ENCODE measurements at places on chromosomes 1 and 21.

DNA sequence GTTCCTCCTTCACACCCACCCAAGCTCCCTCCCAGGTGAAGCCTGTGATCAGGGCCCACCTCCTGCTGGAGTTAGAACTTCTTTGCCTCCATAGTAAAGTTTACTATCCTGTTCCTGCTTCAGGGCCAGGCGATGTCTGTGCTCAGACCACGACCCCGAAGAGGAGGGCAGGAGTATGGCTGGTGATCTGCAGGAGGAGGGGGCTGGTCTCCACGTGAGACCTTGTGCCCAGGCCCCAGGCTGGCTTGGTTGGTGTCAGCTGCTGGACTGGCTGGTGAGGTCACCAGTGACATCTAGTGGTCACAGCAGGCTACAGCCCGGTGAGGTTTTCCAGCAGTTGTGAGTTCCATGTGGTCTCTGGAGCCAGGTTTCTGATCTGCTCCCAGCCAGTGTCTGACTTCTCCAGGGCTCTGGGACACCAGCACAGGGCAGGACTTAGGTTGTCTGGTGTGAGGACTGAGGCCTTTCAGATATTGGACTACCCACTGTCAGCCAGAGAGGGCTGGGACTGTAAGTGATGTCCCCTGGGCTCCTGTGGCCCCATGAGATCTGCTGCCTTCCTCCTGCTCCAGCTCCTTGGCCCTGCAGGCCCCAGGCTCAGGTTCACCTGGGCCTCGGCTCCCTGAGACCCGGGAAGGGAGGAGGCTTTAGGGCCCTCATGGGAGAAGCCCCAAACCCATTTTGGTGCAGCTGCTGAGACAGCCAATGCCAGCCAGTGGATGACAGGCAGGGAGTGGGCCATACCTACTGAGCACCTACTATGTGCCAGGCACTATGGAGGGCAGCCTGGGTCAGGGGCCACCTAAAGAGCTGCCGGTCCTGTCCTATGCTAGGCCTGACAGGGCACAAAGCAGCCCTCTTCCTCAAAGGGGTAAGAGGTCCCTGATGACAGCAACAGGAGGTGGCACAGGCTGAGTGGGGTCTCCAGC, 6.0 kb upstream of the UBL4B start:
- no peak for DNase-seq

- DNase-seq: no peak
Measured at GRCh38 chr1:45785583-45785982, 17.8 kb upstream of the MAST2 start.

DNA sequence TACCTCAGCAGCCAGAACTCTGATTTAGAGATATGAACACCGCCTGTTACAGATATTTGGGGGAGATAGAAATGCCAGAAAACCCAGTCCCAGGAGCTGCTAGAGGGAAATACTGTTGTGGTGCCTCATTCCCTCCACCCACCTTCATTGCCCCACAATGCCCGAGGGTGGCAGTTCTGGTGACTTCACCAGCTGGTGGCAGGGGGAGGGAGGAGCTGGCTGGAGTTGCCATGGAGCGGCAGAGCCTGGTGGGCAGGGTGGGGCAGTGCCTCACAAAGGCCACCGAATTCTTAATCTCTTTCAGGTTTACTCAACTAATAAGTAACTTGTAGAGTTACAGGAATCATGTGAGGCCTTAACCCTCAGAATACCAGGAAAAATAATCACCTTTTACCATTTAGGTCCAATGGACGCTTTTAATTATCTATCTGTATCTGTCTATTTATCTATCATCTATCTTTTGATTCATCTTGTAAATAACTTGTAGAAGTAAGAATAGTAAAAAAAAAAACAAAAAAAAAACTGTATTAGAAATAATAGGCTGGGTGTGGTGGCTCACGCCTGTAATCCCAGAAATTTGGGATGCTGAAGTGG, 11.7 kb upstream of the S100A11 start:
- DNase-seq: no peak

DNA sequence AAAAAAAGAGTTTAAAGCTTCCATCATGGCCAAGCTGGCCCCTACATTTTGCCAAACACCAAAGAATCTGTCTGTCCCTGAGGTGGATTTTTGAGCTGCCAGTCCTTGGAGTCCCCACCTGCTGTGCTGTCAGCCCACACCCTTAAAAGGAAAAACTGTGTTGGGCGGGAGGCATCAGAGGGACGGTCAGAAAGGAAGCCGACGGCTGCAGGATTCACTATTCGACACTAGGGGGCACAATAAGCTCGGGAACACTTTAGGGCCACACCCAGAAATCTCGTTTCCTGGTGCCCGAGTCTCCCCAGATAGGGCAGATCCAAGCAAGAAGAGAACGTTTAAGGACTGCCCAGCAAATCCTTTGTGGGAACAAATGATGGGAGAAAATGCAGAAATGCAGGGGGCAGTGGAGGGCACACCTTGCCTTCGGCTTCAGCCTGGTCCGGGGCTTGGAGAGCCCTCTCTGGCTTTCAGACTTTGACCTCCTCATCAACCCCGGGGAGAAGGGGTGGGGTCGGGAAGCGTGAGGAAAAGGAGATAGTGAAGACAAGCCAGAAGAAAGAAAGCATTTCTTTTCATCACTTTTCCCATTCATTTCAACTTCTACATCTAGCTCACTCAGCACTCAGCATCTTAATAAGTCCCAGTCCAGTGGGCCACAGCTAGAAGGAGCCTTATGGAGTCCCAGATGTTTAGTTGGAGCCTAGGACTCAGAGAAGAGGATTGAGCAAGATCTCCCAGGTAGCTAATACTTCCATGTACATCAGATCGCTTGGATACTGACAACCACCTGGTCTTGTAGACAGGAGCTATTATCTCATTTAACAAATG, 5.0 kb upstream of the CTTNBP2NL start:
- peak; percentile 54 for DNase-seq

GRCh38 chr1:23188434-23188884, 19.8 kb upstream of the LUZP1 start:
- DNase-seq: no peak

DNA sequence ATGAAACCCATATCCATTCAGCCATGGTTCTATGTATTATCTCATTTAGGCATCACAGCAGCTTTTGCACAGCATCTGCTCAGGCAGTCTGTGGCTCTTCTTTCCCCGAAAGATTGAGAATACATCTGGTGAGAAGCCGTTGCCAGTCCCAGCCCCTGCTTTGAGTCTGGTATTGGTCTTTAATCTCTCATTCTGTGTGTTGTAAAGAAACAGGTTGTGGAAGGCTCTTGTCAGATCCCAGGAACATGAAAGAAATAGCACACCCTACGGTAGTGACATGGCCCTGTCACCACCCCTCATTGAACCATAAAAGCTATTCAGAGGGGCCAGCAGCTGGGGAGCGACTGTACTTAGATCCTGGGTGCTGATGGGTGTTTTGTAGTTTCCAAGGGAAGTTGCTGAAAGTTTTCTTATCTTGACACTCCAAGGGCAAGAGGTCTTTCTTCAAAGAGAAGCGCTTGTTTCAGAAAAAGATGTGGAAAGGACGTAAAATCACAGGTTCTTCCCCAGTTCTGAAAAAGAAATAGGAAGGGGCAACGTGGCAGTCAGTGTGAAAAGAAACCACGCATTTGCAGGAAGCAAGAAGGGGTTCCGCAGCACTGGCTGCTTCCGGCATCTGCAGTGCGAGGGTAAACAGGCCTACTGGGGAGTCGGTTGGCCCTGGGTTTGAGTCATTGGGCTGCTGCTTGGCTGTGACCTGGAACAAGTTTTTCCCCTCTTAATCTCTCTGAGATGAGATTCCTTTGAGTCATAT, 145.0 kb downstream of the DHRS3 start:
- peak; percentile 28 for DNase-seq

GRCh38 chr1:226627924-226628611, 79.5 kb downstream of the STUM start:
- no peak for DNase-seq

- DNase-seq: no peak
Measured at GRCh38 chr1:207134581-207134980, 30.5 kb downstream of the C4BPA start.

DNA sequence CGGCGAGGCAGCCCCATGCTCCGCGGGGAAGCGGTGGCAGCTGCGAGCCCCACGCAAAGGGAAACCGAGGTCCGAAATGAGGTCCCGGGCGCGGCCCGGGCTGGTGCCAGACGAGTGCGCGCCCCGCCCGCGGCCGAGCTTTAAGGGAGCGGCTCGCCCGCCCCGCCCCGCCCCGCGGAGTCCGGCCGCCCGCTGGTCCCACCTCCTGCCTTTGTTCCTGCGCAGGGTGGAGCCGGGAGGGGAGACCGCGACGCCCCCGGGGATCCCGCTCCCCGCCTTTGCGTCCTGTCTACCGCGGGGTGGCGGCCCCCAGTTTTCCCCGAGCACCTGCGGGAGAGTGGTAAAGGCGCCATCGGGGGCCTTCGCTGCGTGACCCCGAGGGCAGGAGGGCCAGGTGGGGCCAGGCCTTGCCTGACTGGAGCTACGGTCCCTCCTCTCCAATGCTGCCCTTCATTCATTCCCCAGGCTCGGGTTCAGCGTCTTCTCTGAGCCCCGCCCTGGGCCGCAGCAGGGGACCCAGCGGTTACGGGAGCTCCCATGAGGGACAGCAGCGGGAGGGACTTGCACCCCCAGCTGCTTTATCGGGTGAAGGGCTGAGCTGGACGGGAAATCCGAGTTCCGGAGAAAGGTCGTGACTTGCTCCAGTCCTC, at the start of gene HES2:
HES2 (minus strand) TSS at position 116 of the 650 bp plus-strand sequence; CDS start at position 17, 99 bp downstream.
- DNase-seq: no peak

GRCh38 chr1:171999756-172000155, 158.5 kb downstream of the DNM3 start:
- DNase-seq: no peak

- no peak for DNase-seq
Measured at GRCh38 chr1:15736038-15736891, at the start of gene SLC25A34. SLC25A34 (plus strand) TSS chr1:15736258; CDS start chr1:15736486, 228 bp downstream.

DNA sequence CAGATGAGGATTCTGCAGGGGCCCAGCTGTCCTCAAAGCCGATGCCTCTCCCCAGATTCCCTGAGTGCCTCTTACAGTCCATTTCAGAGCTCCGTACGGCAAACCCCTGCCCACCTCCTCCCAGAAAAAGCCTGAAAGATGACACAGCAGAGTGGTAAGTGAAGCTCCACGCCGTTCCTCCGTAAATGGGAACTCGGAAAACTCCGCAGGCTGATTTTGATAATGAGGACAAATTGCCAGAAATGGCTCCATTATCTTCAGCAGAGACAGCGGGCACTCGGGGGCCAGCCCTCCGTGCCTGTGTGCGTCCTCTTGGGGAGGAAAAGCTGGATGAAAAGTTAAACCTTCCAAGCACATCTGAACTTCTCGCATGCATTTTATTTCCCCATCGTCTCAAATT, 81.1 kb downstream of the NPHP4 start:
- no peak for DNase-seq

DNA sequence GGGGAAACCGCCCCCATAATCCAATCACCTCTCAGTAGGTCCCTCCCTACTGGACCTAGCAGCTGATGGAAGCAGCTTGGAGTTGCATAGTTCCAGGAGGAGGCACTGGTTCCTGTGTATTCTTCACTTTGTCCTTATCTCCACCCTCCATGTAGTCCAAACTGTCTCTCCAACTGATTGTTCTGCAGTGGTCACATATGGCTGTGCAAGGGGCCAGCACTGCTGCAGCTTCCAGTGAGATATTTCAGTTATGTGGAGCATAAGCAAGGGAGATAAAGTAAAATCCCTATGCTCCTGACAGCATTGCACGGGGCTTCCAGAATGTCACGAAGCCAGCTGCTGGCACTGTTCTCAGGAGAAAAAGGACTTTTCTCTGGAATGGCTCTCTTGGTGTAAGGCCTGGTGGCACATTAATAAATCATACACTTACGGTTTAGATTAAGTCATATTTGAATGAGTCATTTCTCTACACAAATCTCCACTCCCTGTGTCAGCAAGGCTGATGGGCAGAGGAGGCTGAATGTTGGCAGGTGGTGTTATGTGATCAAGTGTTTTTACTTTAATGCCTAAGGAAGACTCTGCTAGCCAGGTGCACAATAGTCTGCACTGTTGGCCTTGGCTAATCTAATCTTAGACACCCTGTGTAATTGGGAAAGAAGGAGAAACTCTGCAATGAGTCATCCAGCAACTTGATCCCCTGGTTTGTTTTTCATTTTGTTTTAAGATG, 93.4 kb downstream of the KCNK1 start:
- no peak for DNase-seq

- DNase-seq: no peak
Measured at GRCh38 chr1:204782118-204782700, 88.5 kb upstream of the NFASC start.

DNA sequence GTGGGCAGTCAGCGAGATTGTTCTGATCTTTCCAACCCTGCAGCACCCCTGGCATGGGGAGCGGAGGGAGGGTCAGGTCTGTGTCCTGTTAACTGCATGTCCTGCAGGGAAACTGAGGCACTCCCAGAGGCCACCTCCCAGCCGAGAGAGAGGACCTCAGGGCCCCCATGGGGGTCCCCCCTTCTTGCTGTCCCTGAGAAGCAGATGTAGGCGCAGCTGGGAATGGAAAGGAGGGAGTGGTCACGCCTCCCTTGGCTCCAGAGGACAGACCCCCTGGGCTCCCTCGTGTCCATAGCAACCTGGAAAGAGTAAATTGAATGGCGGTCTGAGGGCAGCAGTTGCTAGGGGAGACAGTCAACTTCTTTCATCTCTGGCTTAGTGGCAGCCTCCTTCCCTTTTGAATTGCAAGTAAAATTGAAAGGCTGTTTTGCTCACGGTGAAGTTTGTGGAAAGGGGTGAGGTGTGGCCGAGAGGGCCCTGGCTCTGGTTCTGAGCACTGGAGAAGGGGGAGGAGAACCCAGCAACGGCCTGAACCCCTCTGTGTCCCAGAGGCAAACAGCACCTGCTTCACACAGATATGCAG, 4.9 kb downstream of the CROCC start:
- DNase-seq: no peak

- no peak for DNase-seq
Measured at GRCh38 chr1:56468518-56468917, 110.8 kb downstream of the PLPP3 start.

DNA sequence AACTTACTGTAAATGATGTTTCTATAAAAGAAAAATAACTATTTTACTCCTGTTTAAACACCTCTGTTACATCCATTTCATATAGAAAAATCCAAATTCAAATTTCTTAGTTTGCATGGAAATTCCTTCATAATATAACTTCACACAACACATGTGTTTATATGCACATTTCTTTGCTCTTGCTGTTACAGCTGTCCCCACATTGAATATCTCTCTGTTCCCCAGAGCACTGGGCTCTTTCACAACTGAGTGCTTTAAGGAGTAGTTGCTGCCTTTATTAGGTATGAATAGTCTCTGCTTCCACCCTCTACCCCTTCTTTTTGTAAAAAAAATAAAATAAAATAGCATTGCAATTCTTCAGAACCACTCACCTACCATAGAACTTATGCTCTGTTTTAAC, 287.0 kb downstream of the OLFM3 start:
- DNase-seq: no peak
